ENCODE measurements at places on chromosomes 5 and 9. TPM values are rescaled to one million over a fixed set of nuclear protein-coding genes. Genes with fewer than 3 reads are reported as not detected.

THG1L gene
- total RNA-seq: 9.9 TPM

PCDHGA8 gene
- 0.93 TPM for total RNA-seq

HTR1A gene
- not detected for total RNA-seq

MTMR12 gene
- total RNA-seq: 32.1 TPM

RPL35 gene
- total RNA-seq: 1,181 TPM

CTSL gene
- total RNA-seq: 67.7 TPM

GPR151 gene
- total RNA-seq: not detected

ADCY2 gene
- 0.47 TPM for total RNA-seq

TNFSF8 gene
- 0.84 TPM for total RNA-seq

CEL gene
- total RNA-seq: 18,056 TPM

SPATA31A3 gene
- total RNA-seq: not detected

Measured in pancreas (tissue), 10 donors.